BJ (cell line): ENCODE measurements at places on chromosomes 3 and 15.

- DNase-seq = no peak
Measured at GRCh38 chr15:79540551-79540950, 108.4 kb downstream of the MINAR1 start.

- DNase-seq = no peak
Measured at GRCh38 chr15:64634027-64634426, 141.4 kb downstream of the RBPMS2 start.

GRCh38 chr15:40098489-40099261 lies 10.0 kb downstream of the BMF start:
- peak; percentile 75 for DNase-seq

DNA sequence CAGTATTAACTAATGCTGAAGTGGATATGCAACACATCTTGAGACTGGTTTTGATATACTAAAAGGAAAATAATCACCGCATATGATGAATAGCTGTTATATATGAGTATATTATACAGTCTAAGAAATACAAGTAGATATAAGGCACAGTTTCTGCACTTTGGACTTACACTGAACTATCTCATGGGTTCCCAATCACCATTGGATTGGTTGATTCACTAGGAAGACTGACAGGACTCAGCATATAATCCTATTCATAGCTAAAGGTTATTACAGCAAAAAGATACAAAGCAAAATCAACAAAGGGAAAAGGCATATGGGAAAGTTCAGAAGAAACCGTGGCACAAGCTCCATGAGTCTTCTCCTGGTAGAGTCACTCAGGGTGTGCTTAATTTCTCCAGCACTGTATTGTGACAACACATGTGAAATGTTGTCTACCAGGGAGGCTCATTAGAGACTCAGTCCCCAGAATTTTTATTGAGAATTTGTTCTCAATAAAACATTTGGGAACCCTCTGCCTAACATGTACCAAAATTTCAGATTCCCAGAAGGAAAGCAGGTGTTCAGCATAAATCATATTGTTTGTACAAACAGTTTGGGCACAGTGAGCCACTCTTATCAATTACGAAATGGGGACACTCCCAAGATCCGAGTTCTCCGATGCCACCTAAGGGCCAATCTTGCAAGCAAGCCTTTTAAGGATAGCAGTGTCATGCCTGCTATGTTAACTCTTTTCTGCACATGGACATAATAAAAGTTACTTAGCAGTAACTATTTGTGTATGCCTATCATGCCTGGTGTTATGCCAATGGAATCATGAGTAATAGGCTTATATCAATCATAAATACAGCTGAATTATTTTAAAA lies 26.8 kb downstream of the CMC1 start:
- DNase-seq = no peak

DNA sequence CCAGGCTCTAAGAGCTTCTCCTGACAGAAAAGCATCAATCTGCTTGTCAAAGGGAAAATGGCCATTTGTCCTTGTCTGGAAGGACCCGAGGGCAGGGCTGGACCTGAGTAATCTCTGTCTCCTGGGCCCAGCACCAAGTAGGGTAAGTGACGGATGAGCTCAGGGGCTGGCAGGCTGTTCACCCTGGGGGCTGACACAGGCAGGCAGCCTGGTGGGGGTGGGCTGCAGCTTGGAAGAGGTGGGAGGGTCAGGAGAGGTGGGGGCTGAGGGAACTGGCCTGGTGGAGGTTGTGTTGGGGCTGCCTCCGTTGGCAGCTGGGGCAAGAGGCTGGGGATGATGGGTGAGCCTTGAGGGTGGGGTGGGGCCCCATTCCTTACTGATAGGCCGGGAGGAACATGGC lies 42.3 kb upstream of the ADPGK start:
- DNase-seq = no peak

- no peak for DNase-seq
Measured at GRCh38 chr3:56173601-56174000, 294.7 kb downstream of the ERC2 start.

DNA sequence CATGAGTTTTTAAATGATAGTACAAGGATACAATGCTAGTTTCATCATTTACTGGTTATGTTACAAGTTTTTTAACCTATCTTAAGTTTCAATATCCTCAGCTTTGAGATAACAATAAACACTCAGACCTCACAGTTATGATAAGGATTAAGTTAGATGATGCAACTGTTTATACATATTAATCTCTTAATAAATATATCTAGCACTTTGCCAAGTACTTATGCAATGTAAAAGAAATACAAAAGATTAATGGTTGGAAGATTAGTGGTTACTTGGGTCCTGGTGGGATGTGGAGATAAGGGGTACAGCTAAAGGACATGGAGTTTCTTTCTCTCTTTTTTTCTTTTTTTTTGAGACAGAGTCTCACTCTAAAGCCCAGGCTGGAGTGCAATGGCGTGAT lies 12.0 kb downstream of the SPPL2A start:
- no peak for DNase-seq

- DNase-seq = no peak
Measured at GRCh38 chr15:56052395-56053045, 59.1 kb upstream of the NEDD4 start.

GRCh38 chr3:172201136-172201869 lies 161.9 kb downstream of the FNDC3B start:
- peak; percentile 69 for DNase-seq

DNA sequence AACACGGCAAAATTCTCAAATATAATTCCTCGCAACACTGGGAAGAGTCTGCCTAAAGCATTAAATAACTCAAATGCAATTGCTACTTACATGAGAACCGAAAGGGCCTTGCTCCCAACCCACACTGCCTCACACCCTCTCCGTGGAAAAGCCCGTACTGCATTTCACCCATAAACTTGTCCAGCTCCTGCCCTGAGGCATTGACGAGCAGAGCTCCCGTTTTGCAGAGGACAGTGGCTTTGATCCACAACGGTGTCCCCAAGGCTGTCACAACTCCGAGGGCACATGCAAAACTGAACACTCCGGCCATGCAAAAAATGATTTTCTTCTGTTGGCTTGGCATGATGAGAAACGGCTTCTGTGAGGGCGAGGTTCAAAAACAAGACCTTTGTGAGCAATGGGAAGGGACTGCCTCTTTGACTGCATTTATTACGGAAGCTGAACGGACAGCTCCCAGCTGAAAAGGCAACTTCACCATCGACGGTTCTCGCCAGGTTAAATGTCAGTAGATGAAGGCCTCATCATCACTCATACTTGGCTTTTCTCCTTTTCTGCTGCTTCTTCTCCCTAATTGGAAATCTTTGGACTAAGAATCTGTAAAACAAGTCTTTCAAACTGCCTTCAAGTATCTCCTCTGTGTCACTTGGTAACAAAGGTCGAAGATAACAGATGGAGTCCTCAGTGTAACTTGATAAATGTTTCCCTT lies at the start of gene CLRN1:
TSS of gene CLRN1 (minus strand) at position 362 of the 706 bp plus-strand sequence. CDS start at position 343, 19 bp downstream.
- no peak for DNase-seq

GRCh38 chr15:31392761-31393401 lies 66.2 kb downstream of the KLF13 start:
- DNase-seq = no peak

DNA sequence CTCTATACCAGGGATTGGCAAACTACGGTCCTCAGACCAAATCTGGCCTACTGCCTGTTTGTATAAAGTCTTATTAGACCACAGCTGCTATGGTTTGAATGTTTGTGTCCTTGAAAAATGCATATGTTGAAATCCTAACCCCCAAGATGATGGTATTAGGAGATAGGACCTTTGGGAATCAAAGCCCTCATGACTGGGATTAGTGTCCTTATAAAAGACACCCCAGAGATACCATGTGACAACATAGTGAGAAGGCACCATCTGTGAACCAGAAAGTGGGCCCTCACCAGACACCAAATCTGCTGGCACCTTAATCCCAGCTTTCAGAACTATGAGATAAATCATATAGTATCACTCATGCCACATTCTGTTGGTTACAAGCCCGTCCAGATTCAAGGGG lies 7.4 kb downstream of the HMCES start:
- no peak for DNase-seq

DNA sequence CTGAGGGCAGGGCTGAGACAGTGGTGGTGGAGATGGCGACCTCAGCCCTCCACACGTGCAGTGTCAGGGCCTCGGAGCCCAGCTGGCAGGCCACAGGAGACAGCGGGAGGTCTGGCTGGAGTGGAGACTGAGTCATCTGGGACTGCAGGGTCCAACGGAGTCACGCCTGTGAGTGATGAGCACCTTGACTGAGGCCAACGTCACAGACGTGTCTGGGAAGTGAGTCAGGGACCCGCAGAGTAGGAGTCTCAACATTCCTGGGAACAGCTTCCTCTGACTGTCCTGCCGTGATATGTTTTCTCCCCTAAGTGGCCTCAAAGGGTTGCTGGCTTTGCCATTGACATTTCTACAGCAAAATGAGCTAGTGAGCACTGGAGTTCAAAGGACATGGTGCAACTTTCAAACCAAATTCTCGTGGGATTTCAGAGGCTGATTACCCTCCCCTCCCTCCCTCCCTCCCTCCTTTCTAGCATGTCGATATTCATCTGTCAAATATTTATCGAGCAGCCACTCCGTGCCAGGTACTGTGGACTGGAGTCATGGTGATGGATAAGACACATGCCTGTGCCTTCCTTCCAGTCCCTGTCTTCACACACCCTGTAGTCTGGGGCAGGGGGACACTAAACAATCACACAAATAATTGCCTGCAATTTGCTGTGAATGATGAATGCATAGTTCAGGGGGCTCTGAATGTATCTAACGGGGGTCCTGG lies 53.3 kb upstream of the AMOTL2 start:
- DNase-seq = peak; percentile 99

- DNase-seq = no peak
Measured at GRCh38 chr3:13167829-13168228, 94.6 kb upstream of the IQSEC1 start.

DNA sequence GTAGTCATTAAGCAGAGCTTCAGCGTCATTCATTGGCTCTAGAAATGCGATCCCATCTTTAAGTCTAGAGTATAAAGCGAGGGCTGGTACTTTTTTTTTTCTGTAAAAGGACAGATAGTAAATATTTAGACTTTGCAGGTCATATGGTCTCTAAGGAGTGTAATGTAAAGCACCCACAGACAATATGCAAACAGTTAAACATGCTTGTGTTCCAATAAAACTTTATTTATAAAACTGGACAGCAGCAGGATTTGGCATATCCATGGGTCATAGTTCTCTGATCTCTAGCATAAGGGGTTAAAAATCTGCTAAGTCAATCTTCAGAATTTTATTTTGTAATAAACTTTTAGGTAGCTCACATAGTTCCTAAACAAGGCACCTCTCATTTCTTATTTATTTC lies 226.8 kb upstream of the TBC1D5 start:
- DNase-seq = no peak

DNA sequence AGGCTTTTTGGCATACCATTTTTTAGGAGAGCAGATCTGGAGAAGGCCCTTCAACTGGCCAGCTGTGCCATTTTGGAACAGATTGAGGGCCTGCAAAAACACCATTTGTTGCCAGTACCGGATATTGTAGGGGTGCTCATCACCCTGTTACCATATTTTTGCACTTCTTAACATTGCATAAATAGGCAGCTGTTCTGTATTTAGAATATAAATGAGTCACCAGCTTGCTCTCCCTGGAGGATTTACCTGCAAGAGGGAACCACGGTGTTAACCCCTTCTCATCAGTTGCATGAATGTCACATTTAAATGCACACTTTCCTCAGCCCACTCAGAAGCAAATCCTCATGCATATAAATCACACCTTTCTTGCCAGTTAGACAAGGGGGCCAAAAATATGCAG lies 435.6 kb downstream of the ROBO2 start:
- DNase-seq = no peak

GRCh38 chr3:129745253-129745652 lies 138.8 kb upstream of the PLXND1 start:
- no peak for DNase-seq

DNA sequence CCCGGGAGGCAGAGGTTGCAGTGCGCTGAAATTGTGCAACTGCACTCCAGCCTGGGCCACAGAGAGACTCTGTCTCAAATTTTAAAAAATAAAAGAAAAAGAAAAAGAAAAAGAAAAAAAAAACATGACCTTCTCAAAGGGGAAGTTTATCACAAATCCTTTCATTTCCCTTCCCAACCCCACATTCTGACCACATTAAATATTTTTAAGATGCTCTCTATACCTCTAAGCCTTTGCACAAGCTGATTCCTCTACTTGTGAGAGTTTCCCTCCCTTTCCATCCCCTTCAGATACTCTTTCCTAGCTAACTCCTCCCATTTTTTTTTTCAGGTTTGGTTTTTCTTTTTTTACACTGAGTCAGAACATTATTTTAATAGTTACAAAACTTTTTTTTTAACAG lies 4.0 kb downstream of the HIGD1A start:
- DNase-seq = no peak

DNA sequence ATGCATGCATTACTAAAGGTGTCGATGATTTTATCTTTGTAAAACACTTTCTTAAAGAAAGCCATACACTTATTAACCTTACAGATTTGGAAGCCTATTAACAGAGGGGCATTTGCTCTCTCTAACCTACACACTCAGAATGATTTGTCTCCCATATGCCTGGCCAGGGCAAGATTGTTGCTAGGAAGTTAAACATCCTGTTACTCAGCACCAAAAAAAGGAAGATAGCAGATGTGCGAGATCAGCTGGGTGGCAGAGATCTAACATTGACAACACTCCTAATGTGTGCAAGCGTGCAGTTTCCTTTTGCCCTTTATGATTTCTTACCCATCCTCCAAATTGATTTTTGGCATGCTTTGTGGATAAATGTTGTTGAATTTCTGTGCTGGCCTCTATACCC lies 73.9 kb upstream of the TMEM108 start:
- no peak for DNase-seq

DNA sequence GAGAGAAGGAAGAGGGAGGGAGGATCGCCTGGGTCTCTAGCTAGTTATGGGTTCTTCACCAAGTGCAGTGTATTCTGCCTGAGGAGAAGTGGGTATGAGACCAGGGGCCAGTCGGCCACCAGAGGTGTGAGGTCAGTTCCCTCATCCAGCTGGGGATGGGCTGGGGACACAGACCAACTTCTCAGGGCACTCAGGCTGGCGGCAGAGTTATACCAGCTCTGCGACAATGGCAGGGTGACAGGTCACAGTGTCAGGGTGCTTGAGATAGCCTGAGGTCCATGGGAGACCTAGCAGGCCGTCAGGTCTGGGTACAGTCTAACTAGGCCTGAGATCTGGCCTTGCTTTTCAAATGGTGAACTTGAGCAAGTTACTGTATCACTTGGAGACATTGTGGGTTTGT lies 31.4 kb upstream of the PLXNA1 start:
- no peak for DNase-seq
